ENCODE measurements at places on chromosomes 4 and X. TPM values are rescaled to one million over a fixed set of nuclear protein-coding genes. Genes with fewer than 3 reads are reported as not detected.

The GRIA2 gene
- total RNA-seq, result not detected

The VCX3B gene
- total RNA-seq, result not detected

The GLA gene
- total RNA-seq, result 58.2 TPM

The CHST7 gene
- total RNA-seq, result 2.0 TPM

The HSD17B11 gene
- total RNA-seq, result 11.2 TPM

The GPRASP1 gene
- total RNA-seq, result 1.9 TPM

The CXCL13 gene
- total RNA-seq, result 2.7 TPM

The PCYT1B gene
- not detected for total RNA-seq

DNA sequence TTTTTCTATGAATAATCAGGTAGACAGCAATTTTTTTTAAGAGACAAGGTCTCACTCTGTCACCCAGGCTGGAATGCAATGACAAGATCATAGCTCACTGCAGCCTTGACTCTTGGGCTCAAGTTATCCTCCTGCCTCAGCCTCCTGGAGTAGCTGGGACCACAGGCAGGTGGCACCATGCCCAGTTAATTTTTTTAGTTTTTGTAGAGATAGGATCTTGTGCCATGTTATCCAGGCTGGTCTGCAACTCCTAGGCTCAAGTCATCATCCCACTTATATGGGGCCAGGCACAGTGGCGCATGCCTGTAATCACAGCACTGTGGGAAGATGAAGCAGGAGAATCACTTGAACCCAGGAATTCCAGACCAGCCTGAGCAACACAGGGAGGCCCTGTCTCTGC, 26.8 kb downstream of the AFAP1 start:
- H3K4me1 ChIP-seq, result peaks cover 4% of the 10 kb centered on the region
- H3K27me3 ChIP-seq, result no peaks in the 10 kb centered on the region
- no peak overlapping the region for H3K4me3 ChIP-seq
- no peak for DNase-seq

GRCh38 chr4:89755220-89755619, 81.7 kb downstream of the SNCA start:
- no peak overlapping the region for H3K4me3 ChIP-seq
- H3K4me1 ChIP-seq, result no peaks in the 10 kb centered on the region
- no peak overlapping the region for H3K27ac ChIP-seq
- no peaks in the 10 kb centered on the region for H3K36me3 ChIP-seq
- no peak for DNase-seq
- peaks cover 7% of the 10 kb centered on the region for H3K27me3 ChIP-seq

DNA sequence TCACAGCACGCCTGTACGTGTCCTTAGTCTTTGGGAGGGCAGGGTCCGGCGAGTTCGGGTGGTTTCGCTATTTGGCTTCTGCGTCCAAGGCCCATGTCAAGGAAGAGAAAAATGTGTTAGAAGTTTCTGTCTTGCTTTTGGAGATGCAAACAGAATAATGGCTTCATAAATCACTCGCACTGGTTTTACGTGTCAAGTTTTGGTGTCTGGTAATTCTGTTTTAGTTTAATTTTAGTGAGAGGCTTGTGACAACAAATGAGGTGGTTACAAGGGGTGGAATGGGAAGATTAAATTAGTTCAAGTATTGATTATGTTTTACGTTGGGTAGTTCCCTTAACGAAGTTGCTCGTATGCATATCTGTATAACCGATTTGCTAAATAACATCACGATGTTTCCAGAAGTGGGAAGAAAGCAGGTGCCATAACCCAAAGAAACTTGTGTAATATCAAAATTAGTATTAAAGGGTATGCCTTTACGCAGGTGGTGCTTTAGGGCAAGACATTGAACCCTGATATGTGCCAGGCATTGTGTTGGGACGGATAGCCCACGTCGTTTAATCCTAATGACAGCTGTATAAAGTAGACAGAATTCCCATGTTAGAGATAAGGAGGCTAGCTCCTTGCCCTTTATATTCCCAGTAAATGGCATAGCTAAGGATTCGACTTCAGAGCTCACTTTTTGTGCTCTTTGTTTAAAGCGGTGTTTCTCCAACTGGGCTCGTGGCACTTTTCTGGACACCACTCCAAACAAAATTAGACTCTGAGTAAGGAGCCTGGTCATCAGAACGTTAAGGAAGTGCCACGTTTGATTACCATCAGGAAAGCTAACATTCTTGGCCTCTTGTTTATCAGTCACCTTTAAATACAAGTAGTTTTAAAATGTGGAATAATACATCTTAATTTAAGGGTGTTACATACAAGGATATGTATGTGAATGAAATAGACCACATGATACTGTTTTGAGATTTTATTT, 843 bp downstream of the RPL34 start:
- H3K27ac ChIP-seq, result peak overlapping the region; percentile 100
- peaks cover 43% of the 10 kb centered on the region for H3K36me3 ChIP-seq

- no peaks in the 10 kb centered on the region for H3K27me3 ChIP-seq
- no peak overlapping the region for H3K27ac ChIP-seq
- no peaks in the 10 kb centered on the region for H3K4me1 ChIP-seq
- H3K36me3 ChIP-seq, result peaks cover 8% of the 10 kb centered on the region
- DNase-seq, result no peak
Measured at GRCh38 chr4:133000012-133000411, 149.1 kb upstream of the PCDH10 start.

DNA sequence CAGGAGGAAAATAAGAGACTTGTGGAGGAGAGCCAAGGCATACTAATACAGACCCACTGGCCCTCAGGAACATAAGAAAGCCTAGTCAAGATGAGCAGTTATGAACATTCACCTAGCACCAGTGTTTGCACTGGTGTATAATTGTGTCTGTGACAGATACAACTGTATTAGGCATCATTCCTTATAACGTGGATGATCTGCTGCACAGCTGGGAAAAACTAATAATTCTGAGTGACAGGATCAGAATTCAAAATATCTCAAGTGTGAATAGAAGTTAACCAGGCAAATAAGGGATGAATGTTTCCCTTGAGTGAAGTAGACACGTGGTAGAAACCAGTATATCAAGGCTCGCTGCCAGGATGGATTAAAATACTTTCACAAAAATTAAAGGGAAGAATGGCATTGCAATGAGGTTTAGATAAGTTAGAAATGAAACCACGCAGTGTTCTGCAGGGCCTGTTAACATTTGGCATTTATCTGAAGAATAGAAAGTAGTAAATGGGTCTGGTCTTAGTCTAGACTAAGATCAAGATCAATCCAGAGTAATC, 325.9 kb downstream of the EPHA5 start:
- no peak overlapping the region for H3K4me3 ChIP-seq
- DNase-seq, result no peak
- H3K27ac ChIP-seq, result no peak overlapping the region
- no peaks in the 10 kb centered on the region for H3K4me1 ChIP-seq

DNA sequence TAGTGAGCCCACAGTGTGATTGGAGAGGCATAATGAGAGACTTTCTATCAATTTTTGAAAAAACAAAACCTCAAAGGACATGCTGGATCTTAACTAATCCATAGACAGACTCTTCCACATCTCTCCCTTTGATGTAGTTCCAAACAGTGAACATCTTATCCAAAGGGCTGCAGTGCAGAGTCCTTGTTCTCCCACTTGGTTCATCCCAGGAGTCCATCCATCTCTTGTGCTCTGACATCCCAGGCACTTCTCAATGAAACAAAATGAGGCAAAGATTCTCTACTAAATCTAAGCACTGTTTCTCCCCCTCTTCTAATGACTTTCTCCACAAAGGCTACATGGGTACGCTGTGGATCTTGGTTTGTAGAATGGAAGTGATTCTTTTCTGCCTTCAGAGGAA, 8.3 kb downstream of the SHROOM3 start:
- no peaks in the 10 kb centered on the region for H3K36me3 ChIP-seq
- no peak for DNase-seq
- no peak overlapping the region for H3K4me3 ChIP-seq
- peaks cover 13% of the 10 kb centered on the region for H3K27me3 ChIP-seq
- H3K4me1 ChIP-seq, result no peaks in the 10 kb centered on the region

GRCh38 chr4:54445866-54446265, 211.9 kb upstream of the KIT start:
- peaks cover 12% of the 10 kb centered on the region for H3K36me3 ChIP-seq
- H3K27me3 ChIP-seq, result no peaks in the 10 kb centered on the region
- H3K4me1 ChIP-seq, result no peaks in the 10 kb centered on the region
- no peak overlapping the region for H3K4me3 ChIP-seq
- H3K27ac ChIP-seq, result no peak overlapping the region
- no peak for DNase-seq

- DNase-seq, result no peak
- no peaks in the 10 kb centered on the region for H3K36me3 ChIP-seq
- peaks cover 4% of the 10 kb centered on the region for H3K4me1 ChIP-seq
- no peaks in the 10 kb centered on the region for H3K27me3 ChIP-seq
Measured at GRCh38 chr4:38989487-38989886, 42.7 kb downstream of the TMEM156 start.

- DNase-seq, result no peak
- H3K36me3 ChIP-seq, result no peaks in the 10 kb centered on the region
- no peak overlapping the region for H3K4me3 ChIP-seq
- H3K4me1 ChIP-seq, result no peaks in the 10 kb centered on the region
Measured at GRCh38 chr4:93814141-93814540, 14.4 kb upstream of the ATOH1 start.

- no peak for DNase-seq
- no peak overlapping the region for H3K4me3 ChIP-seq
- H3K27me3 ChIP-seq, result peaks cover 2% of the 10 kb centered on the region
- H3K36me3 ChIP-seq, result peaks cover 10% of the 10 kb centered on the region
- no peak overlapping the region for H3K27ac ChIP-seq
- no peaks in the 10 kb centered on the region for H3K4me1 ChIP-seq
Measured at GRCh38 chr4:9969526-9970398, 51.5 kb downstream of the SLC2A9 start.

DNA sequence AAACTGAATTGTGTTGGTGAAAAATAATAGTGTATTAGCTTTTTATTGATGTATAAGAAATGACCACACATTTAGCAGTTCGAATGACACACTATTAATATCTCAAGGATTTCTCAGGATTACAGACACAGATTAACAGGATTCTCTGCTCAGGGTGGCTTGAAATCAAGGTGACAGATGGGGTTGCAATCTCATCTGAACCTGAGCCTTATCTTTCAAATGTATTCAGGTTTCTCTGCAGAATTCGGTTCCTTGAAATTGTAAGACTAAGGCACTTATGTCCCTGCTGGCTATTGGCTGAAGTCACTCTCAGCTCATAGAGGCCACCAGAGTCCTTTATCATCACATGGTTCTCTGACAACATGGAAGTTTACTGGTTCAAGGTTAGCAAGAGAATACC, 1780.1 kb downstream of the ARAP2 start:
- no peaks in the 10 kb centered on the region for H3K27me3 ChIP-seq
- H3K4me3 ChIP-seq, result no peak overlapping the region
- no peak overlapping the region for H3K27ac ChIP-seq
- H3K4me1 ChIP-seq, result no peaks in the 10 kb centered on the region
- no peaks in the 10 kb centered on the region for H3K36me3 ChIP-seq

- no peak for DNase-seq
- H3K27ac ChIP-seq, result no peak overlapping the region
- H3K4me3 ChIP-seq, result peak overlapping the region; percentile 74
- peaks cover 20% of the 10 kb centered on the region for H3K4me1 ChIP-seq
Measured at GRCh38 chr4:122700178-122700725, 32.3 kb upstream of the BBS12 start.

DNA sequence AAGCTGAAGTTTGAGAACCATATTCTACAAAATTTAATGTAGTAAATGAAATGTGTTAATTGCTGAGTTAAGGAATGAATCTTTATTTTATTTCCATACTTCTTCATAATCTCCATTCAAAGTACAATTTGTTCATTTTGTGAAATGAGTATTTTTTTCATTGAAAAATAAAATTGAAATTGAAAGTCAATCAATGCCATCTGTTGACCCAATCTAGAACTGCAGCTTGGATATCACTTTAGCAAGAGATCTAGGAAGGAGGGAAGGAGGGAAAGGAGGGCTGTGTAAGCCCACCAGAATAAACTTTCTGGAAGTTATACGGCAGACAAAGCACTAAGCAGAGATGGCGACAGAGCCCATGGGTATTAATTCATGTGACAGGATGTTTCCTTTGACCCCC, 128.4 kb downstream of the ZMAT1 start:
- H3K4me3 ChIP-seq, result no peak overlapping the region
- H3K36me3 ChIP-seq, result no peaks in the 10 kb centered on the region
- peaks cover 4% of the 10 kb centered on the region for H3K27me3 ChIP-seq
- no peak overlapping the region for H3K27ac ChIP-seq

DNA sequence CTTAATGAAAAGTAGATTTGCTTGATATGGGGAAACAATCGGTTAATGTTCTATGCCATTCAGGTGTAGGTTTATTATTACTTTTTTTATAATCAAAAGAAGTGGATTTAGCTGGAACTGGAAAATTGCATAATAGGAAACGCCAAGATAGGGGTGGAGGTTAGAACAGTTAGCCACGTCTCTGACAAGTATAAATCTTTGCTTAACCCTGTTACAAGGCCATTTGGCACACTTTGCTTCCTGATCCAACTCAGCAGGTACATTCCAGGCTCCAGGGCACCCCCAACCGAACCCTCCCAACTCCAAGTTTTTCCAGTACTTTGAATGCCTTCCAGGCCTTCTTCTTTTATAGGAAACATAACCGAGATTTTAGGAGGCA, 50.6 kb upstream of the ACSL4 start:
- no peaks in the 10 kb centered on the region for H3K27me3 ChIP-seq
- no peaks in the 10 kb centered on the region for H3K36me3 ChIP-seq
- no peak overlapping the region for H3K4me3 ChIP-seq
- no peak for DNase-seq
- H3K27ac ChIP-seq, result peak overlapping the region; percentile 86

- H3K27me3 ChIP-seq, result no peaks in the 10 kb centered on the region
- DNase-seq, result no peak
- H3K36me3 ChIP-seq, result no peaks in the 10 kb centered on the region
- H3K4me1 ChIP-seq, result no peaks in the 10 kb centered on the region
- no peak overlapping the region for H3K27ac ChIP-seq
Measured at GRCh38 chr4:166039822-166040221, 166.8 kb downstream of the TLL1 start.

- no peak for DNase-seq
- H3K4me1 ChIP-seq, result no peaks in the 10 kb centered on the region
- no peak overlapping the region for H3K27ac ChIP-seq
- no peak overlapping the region for H3K4me3 ChIP-seq
Measured at GRCh38 chr4:155802190-155802959, 43.6 kb downstream of the GUCY1B1 start.

DNA sequence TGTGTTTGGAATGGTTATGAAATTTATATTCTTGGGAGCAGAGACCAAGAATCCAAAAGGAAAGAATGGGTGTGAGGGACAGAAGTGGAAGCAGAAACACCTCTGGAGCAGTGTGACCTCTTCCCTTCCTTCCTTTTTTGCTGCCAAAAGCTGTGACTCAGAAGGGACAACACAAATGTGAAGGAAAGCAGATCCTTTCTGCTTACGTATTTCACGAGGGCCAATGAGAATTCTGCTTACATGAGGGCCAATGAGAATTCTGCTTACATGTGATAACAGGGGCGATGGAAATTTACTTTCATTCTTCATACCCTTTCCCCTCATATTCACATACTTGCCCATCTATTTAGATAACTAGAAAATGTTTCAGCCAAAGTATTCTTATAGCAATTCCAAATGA, 404.6 kb downstream of the PRDM5 start:
- H3K27ac ChIP-seq, result no peak overlapping the region
- no peaks in the 10 kb centered on the region for H3K4me1 ChIP-seq
- no peaks in the 10 kb centered on the region for H3K27me3 ChIP-seq
- H3K4me3 ChIP-seq, result no peak overlapping the region
- DNase-seq, result no peak

GRCh38 chr4:20589436-20589835, 110.8 kb upstream of the PACRGL start:
- no peak for DNase-seq
- no peaks in the 10 kb centered on the region for H3K4me1 ChIP-seq
- H3K36me3 ChIP-seq, result no peaks in the 10 kb centered on the region
- no peaks in the 10 kb centered on the region for H3K27me3 ChIP-seq
- no peak overlapping the region for H3K4me3 ChIP-seq

GRCh38 chr4:88029556-88029955, 22.1 kb downstream of the PKD2 start:
- H3K4me3 ChIP-seq, result no peak overlapping the region
- H3K27ac ChIP-seq, result no peak overlapping the region
- no peak for DNase-seq
- H3K27me3 ChIP-seq, result no peaks in the 10 kb centered on the region
- H3K4me1 ChIP-seq, result peaks cover 8% of the 10 kb centered on the region
- H3K36me3 ChIP-seq, result peaks cover 18% of the 10 kb centered on the region

Measured in natural killer cell treated with Interleukin-12 subunit alpha and Interleukin-12 subunit beta and Interleukin-15 and Interleukin-18, amount 100 ng/mL, for 72 hours (primary cell).